ENCODE measurements at places on chromosomes 12 and 14.

DNA sequence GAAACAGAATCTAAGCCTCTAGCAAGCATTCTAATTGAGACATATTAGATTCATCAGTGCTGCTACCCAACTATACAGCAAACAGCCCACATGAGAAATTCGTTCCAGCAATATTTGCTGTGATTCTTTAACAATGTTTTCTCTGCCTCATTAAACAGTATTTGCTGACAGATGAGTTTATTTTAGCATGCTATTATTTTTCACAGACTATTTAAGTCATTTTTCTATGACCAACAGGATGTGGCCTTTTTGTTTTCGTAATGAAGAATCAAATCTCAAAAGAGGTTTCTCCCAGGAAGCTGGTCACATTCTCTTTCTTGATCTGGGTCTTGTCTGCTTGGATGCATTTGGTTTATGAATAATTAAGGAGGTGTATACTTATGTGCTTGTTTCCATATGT is 23.2 kb upstream of the SERPINA12 start:
- no peak for DNase-seq

DNA sequence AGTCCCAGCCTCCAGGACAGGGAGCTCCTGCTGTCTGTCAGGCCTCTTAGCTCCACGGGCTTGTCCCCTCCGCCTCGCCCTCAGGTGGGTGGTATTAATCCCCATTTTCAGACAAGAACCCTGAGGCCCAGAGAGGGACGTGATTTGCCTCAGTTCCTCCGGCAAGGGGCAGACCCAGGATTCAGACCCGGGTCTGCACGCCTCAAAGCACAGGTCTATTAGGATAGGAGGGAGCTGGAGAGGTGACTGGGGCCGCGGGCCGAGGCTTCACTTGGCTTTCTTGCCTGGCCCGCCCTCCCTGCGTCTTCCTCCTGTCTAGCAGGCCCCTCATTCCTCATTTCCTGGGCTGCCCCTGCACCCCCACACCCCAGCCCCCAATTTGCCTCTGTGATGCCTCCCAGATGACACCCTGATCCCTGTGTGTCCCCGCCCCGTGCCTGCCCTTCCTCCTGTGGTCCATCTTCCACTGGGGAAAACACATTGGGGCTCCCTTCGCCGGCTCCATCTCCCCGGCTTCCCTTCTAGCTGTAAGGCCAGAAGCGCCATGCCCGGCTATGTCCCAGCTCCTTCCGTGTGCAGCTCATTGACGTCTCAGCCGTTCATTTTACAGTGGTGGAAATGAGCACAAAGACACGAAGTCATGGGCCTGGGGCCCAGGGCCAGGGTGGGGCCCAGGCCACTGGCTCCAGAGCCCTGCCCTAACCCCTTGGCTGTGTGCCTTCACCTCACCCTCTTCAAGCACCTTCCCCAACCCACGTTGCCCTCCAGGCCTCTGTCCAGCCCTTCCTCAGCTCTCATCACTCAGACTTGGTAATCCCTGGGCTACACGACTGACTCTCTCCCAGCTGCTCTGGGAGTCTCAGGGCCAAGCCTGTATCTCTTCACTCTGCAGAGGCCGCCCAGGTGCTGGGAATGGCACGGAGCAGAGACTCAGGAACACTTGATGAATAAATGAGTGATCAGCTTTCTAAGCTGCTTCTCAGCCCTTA is 15.5 kb upstream of the CYP46A1 start:
- DNase-seq, result no peak

DNA sequence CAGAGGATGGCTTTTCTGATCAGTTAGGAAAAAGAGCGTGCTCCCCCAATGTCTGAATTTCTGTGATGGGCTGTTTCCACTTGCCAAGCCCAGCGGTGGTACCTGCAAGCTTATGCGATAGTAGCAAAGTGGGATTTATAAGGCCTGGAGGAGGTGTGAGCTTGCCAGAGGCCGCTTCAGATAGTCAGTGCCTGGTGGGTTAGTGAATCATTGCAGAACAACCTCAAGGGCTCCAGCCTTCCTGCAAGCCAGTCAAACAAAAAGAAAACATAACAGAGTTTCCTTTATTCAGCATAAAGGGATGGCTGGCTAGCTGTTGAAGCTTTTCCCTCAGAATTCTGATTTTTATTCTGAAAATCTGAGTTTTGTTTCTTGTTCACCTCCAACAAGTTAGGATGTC is 7.6 kb upstream of the BMP4 start:
- no peak for DNase-seq

- DNase-seq, result no peak
Observed at GRCh38 chr12:87849074-87849473, 180.1 kb downstream of the C12orf50 start.

DNA sequence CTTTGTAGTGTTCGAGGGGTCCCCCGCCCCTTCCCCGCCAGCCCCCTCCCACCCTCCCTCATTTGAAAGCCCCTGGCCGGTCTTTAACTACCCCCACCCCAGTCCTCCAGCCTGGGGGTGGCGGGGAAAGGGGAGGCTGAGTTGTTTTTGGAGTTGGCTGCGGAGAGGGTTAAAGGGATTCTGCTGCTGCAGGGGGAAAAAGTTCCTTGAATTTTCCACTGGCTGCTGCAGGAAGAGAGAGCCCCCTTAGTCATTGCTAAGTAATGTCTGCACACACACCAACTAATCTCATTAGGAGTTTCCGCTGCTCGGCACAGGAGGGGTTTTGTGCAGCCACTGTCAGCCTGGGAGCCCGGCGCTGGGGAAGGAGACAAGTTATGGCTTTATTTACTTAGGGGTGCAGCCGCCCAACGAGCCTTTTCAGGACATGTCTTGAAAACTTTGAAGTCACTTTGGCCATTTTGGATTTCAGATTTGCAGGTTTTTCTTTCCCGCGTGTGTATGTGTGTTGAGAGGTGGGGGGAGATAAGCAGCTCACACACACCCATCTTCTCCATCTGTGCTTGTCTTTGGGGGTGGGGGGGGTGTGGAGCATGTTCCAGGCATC is 1.8 kb downstream of the ELK3 start:
- DNase-seq, result no peak

GRCh38 chr12:16285586-16285985 is 8.1 kb upstream of the SLC15A5 start:
- DNase-seq, result no peak

DNA sequence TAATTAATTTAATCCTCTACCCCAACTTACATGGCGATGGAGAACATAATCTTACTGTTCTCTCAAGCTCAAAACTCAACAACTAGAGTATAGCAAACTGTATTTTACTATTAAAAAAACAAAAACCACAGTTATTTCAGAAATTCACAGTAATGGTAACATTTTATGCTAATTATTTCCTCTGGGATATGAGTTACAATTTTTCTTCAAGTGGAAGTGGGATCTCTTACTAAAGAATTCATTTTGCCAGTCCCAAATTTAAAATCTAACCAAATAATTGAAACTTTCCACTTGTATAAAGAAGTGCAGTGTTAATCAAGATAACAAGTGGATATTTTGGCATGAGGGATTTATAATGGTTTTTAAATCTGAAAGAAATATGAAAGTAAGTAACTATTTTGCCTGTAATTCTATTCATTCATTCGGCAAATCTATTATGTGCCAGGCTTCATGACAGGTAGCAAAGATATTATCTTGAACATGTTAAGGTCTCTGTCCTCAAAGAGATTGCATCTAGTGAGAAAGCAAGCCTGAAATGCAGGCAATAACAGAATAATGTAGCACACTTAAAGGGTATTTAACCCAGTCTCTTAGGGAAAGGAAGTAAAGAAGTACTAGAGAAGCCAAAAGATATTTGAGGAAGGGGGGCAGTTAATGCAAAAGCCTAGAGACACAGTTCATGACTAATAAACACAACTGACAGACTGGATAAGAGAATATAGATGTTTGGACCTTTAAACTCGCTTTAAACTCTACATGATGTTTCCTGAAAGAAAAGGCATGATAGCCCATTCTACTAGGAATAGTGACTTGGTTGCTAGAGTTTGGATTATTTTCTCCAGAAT is 44.0 kb downstream of the TAOK3 start:
- no peak for DNase-seq

GRCh38 chr12:95988506-95989275 is 7.5 kb downstream of the HAL start:
- DNase-seq, result no peak

DNA sequence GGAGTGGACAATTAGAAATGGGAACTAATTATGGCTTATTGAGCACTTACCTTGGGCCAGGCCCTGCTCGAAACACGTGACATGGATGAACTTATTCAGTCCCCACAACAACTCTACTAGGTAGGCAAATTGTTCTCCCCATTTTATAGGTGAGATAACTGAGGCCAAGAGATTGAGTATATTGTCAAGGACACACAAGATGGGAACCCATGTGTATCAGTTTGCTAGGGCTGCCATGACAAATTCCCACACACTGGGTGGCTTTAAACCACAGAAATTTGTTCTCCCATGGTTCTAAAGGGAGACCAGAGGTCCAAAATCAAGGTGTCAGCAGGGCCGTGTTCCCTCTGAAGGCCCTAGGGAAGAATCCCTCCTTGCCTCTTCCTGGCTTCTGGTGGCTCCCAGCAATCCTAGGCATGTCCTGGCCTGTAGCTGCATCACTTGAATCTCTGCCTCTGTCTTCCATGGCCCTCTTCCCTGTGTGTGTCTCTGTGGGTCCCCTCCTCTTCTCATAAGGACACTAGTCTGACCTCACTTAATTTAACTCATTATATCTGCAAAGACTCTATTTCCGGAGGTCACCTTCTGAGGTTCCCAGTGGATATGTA is 128.8 kb downstream of the CHST11 start:
- DNase-seq, result no peak

DNA sequence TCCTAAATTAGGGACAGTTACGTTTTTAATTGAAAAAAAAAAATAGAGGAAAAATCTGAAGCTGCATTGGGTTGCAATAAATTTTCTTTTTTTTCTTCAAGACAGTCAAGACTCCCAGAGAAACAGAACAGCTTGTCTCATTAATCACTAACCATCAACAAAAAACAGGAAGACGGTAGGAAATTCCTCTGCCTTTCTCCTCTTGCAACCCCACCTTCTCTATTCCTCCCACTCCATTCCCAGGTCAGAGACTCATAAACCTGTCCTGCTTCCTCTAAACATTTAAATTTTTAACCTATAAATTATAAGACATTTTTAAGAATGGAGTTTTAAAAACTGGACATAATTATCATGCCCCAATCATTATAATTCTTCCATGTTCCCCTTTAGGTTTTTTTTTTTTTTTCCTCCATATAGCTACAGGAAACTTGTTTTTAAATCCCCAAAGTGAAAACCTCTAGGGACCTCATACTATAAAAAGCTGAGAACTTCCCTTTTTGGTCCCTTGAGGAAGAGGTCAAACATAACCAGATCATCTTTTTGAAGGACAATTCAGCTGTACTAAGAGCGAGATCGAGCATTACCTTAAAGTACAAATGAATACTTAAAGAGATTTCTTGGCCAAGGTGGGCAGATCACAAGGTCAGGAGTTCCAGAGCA is 36.0 kb downstream of the CPM start:
- no peak for DNase-seq

DNA sequence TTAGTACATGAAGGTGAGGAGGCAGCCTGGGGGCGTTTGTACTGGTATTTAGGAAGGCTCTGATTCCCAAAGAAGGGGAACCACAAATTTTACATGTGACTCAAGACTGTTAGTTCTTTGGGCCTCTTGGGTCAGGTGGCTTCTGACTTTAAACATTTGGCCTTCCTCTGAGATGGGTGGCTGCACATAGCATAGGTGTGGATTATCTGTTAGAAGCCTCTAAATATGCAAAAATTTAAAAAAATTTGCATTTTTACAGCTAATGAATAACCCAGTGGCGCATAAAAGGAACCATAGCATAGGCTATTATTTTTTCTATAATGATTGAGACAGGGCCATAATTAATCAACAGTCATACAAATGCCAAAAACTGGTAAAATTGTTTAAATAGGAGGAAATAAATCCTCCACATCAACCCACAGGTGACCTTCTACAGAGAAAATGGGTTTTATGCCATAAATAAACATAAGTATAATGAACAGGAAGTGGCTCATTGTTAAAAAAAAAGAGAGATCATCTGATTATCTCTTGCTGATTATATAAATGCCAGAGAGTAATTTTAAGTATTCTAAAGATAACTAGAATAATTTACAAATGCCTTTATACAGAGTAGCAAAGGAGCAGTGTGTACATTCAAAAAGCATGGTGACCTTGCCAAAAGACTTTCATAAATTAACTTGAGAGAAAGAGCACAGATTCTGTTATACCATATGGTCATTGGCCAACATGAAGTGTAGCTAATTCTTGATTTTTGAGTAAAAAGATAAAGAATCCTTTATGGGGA is 284.2 kb upstream of the ATP2B1 start:
- no peak for DNase-seq

GRCh38 chr12:130463818-130464670 is 126.4 kb downstream of the PIWIL1 start:
- no peak for DNase-seq
